SW480 (cell line): ENCODE measurements at places on chromosomes 1 and 21.

DNA sequence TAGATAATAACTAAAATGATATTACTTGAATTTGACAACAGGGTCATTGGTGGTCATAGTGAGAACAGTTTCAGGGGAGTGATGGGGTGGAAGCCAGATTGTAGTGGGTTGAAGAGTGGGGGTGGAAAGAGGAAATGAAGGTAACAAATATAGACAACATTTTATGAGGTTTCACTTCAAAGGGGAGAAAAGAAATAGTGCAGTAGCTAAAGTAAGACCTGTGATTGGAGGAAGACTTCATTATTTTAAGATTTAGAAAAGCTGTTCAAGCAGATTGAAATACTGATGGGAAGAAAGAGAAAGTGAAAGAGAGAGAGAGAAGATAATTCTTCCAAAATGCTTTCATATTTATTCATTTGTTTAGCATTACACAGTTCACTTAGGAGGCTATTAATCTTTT lies 52.0 kb upstream of the KCNA3 start:
- no peak for DNase-seq

DNA sequence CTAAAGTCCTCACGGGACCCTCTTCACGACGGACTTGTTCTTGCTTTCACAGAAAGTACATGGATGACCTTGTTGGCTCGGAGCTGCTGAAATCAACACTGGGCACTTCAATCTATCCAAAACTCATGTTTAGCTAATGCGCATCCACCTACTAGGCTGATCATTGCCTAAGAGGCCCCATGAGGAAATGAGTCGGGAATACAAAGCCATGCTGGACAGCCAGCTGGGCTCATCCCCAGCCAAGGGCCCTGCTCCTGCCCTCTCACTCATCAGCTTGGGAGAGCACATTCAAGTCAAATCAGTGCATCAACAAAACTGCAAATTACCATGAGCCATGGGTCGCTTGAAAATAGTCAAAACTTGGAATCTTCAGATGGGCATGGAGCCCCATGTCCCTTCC lies 14.8 kb upstream of the HEYL start:
- no peak for DNase-seq

DNA sequence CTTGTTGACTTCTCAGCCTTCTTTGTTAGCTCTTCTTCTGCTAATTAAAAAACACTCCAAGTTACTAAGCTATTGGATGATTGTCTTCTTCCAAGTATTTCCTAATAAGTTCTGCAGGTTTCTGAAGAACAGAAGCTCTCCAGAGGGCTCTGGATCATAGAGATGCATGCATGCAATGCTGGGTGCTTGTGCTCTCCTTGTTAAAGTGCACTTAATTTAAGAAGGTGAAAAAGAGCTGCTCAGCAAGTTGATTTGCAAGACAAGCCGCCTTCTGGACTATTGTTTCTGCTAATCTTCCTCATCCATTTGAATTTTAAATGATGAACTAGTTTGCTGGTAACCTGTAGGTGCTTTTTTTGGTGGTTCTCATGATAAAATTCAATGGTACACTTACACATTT lies 16.1 kb downstream of the RRP15 start:
- DNase-seq = no peak

GRCh38 chr1:198185146-198185545 lies 28.3 kb downstream of the NEK7 start:
- no peak for DNase-seq

DNA sequence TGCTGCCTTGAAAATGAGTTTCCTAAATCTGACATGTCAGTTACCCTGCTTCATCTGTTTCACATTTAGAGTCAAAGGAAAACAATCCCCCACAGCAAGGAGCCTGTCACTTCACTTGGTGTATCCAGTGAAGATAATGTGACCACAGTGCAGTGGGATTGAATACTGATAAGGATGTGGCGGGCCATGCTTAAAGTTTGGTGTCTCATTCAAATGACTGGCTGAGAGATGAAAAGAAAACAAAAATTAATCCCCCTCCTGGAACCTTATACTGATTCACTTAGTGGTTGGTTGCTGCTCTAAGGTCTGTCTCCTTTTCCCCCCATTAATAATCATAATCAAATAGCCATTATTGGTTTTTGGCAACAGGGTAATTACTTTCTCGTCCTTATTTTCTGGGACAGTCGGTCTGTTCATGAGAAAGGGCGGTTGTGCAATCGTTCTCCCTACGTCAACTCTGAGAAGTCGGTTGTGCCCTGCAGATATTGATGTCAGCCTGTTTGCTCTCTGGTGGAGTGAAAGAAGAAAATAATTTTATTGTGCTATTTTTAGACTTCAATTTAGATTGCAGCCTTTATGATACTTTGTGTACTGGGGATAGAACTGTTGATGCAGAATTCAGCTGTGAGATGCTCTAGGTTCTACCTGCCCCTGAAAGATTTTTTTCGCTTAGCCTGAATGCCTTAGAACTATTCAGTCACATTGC lies 360.2 kb downstream of the DISC1 start:
- DNase-seq = no peak

GRCh38 chr1:36231191-36231590 lies 6.9 kb downstream of the THRAP3 start:
- no peak for DNase-seq

DNA sequence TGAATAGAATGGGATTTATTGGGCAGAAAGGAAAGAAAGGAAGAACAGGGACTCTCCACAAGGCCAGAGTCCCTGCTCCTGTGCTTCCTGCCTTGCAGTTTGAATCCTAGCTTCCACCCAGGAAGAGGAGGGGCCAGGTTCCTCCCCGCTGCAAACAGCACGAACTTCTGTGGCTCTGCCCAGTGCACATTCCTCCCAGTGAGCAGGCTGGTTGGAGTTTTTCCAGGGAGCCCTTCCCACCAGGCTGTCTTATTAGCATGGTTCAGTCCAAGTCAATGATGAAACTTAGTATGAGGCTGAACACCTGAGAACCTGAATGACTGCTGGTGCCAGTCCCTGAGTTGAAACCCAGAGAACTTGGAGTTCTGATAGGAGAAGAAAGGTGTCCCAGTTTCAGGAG lies 247.2 kb downstream of the DUSP10 start:
- peak; percentile 2 for DNase-seq

DNA sequence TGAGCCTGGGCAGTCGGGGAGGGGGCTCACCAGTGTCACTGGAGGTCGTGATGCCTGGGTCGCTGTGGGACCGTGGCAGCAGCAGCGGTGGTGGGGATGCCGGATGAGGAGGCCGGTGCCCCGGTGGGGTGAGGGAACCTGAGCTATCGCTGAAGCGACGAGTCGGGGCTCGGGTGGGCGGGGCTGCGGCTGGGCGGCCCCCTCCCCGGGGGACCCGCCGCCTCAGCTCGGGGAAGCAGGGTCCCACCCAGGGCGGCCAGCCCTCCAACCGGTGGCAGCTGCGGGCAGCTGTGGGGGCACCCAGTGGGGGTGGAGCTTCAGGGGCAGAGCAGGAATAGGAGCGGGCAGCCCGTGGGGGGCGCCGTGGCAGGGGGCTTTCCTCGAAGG lies 5.0 kb downstream of the ENTREP3 start:
- no peak for DNase-seq

GRCh38 chr1:200038325-200038980 lies 10.9 kb downstream of the NR5A2 start:
- no peak for DNase-seq

GRCh38 chr1:235101558-235102258 lies 26.9 kb downstream of the TOMM20 start:
- DNase-seq = no peak

DNA sequence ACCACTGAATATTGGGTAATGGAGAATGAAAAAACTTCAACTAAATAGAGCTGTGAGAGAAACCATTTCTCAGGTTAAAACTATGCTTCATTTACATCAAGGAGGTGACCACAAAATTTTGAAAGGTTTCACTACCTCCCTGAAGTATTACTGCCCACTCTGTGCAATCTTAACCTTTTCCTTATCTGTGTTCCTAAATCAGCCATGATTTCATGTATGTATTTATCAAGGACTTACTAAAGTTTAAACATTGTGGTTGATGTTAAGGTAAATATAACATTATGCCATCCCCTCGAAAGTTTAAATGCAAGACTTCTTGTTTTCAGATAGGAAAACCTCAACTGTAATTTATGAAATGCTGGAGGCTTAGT lies 84.4 kb downstream of the CLEC20A start:
- DNase-seq = no peak

- no peak for DNase-seq
These were observed 28.5 kb downstream of the TEX35 start for GRCh38 chr1:178541379-178541778.

DNA sequence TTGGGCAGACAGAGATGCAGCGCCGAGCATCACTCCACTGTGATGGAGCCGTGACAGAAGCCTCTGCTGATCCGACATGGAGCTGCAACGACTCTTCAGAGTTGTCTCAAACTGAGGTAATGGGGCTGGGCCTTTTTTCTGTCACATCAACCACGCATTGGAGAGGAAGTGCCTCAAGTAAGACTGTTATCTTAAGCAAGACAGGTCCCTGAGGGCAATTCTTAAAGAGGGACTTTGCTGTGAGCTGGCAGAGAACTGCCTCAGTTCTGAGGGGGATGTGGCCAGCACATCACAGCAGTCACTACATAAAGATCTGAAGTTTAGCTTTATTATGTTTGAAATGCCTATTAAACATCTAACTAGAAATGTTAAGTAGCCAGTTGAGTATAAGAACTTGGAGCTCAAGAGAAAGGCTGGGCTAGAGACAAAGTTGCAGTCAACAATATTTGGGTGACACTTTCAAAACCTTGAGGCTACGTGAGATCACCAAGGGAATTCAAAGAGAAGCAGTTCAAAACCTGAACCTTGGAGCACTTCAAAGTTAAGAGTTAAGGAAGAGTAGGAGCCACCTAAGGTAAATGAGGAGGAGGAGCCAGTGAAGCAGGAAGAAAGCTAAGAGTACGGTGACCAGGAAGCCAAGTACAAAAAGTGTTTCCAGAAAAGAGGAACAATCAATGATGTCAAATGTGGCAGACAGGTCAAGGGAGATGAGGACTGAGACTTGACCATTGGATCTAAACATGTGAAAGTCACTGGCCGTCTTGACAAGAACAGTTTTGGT lies 54.2 kb upstream of the BCL9 start:
- no peak for DNase-seq

DNA sequence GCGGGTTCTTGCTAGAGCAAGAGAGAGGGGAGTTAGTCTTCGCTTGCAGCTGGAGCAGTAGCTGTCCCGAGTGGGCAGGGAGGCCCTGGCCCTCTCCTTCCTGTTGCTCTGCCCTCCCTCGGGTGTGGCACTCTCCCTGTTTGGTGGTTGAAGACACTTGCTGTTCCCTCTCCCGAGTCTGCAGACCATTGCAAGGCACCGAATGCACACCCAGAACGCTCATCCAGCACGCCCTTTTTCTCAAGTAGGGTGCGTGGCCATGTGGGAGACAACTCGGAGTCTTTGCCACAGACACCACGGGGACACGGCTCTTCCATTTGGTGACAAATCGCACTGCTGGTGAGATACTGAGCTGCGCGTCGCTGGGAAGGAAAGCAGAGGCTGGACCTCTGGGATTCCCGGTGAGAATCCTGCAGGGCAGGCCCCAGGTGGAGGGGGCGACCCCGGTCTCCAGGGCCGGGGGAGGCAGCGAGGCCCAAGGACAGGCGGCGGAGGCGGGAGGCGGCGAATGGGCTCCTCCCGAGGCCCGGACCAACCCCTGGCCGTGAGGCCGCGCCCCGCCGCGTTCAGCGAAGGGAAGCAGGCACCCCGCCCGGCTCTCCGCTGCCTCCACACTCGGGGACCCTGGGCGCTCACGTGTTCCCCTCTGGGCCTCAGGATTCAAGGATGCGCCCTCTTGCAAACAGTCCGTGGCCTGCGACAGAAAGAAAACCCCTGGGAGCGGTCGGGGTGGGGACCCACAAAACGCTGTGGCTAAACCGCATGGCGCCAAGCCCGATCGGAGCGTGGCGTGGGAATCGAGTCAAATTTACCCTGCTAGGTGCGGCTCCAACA lies 10.4 kb upstream of the TMEM200B start:
- no peak for DNase-seq

GRCh38 chr1:166692346-166692745 lies 146.9 kb upstream of the POGK start:
- DNase-seq = no peak

GRCh38 chr1:53280496-53280895 lies 42.2 kb upstream of the MAGOH start:
- DNase-seq = no peak

DNA sequence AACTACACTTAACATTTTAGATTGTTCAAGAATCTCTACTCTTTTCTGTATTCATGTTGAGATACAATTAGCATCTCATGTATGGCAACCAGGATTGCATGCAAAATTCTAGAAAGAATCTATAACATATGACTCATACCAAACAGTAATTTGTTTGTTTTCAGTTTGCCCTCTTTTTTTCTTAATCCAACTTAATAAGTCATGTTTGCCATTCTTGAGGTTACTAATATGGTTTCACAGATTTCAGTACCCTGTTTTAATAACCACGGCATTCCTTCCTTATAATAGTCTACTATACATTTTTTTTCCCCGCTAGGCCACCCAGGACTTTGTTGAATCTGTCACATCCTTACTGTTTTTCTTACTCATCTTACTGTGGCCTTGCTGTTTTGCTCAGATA lies 140.8 kb downstream of the FMN2 start:
- peak; percentile 7 for DNase-seq

DNA sequence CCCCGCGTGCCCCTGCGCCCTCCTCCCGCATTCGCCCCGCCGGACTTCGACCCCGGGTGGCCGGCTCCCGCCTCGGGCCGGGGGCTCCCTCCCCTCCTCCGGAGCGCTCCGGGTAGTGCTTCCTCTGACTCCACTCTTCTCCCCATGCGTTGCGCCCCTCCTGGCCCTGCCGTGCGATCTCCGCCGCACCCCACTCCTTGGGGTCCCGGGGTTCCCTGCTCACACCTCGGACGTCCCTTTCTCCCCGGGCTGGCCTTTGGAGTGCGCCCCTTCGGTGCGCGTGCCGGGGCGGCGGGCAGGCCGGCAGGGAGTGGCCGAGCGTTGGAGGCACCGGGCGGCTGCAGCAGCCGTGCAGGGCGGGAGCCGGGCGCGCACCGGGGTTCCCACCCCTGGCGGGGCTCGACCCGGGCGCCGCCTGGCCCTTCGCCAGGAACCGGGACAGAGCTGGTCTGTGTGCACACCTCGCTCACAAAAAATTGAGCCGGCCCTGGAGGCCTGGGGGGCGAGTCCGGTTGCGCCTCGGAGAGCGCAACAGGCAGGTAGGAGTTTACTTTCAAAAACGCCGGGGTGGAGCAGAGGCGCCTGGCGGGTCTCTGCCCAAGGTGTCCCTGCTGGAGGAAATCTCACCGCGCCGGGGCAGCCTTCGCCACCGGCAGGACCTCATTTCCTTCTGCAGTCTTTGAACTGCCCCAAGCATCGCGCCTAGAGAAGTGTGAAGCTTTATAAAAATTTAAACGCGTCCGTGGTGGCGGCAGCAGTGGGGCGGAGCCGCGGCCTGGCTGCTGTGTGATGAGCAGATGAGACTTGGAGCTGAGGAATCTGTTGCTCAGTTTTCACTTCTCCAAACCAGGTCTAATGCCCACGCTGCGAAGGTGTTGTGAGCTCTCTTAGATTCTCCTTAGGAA lies 650 bp downstream of the VANGL1 start:
- peak; percentile 74 for DNase-seq

GRCh38 chr21:15421947-15422346 lies 307.8 kb upstream of the USP25 start:
- no peak for DNase-seq

- no peak for DNase-seq
These were observed 31.3 kb upstream of the ACTN2 start for GRCh38 chr1:236654957-236655356.

GRCh38 chr21:31514598-31514997 lies 144.9 kb upstream of the SOD1 start:
- peak; percentile 40 for DNase-seq
